Naive thymus-derived CD8-positive, alpha-beta T cell (primary cell): ENCODE measurements at places on chromosomes 1 and 21.

DNA sequence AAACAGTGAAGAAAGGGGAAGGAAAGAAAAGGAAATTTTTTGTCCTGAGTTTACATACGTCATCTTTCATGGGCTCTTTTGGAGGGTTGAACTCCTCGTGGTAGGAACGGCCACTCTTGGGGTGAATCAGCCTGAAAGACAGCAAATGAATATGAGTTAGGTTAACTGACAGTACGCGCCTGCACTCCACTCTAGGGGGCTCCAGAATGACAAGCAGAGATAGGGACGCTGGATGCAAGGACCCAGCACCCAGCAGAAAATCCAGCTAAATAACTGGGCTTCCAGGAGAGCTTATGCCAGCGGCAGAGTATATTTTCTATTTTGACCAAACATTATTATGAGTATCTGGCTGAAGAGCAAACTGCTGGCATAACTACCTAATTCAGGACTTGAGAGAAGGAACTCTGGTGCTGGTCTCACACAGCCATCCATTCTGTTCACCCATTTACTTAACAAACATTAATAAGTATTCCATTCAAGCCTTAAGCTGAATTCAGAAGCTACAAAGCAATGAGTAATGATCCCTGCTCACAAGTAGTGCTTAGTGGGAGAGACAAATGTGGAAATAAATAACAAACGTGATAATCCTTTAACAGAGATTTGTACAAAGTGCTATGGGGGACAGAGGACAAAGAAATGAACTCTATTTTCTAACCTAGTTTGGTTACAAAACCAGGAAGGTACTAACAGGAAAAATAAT is 22.1 kb downstream of the AK2 start:
- DNase-seq = no peak

DNA sequence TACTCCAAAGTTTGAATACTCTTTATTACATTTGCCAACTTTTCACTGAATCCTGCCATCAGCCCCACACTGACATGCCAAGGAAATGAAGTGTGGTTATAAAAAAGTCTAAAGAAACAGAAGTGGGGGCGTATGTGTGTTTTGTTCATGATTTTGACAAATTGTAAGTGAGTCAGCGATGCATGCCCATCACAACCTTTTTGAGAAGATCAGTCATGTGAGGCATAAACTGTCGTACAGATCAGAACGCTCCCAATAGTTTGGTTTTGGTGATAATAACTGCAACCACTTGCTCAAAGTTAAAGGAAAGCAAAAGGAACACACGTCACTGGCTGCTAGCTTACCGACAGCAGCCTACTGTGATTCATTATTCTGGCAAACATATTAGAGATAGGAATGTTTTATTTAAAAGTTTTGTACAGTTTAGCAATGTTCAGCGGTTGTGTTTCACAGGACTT is 95.6 kb downstream of the RGS2 start:
- no peak for DNase-seq

GRCh38 chr21:42117229-42117966 is 46.3 kb downstream of the UMODL1 start:
- DNase-seq = peak; percentile 78

DNA sequence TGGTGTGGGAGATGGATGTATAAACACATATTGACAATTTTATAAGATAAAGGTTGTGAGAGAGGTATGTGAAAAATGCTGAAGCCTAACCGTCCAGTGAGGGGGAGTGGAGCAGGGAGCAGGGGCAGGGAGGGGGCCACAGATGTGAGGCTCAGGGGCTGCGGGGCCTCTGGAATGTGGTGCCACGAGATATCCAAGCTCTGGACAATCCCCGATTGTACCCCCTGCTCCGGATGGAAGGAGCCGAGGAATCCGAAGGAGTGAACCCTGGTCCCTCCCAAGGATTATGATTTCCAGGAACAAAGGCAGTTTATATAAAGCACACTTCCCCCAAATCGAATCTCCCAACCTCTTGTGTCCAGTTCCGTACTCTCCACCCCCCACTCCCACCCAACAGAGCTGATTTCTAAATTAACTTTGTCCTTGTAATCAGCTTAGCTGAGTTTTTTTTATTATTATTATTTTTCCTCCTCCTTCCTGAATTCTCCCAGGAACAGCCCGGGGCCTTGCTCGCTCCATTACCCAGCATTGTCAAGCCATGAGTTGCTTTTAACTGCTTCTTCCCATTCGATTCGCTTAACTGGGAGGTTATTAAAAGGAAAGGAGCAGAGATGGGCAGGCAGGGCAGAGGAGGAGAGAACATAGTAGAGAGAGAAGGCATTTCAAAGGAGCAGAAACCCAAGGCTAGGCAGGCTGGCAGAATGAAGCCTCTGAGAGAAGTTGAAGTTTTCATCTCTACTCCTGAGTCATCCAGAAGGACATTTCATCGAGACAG is 9.4 kb downstream of the KIRREL1 start:
- no peak for DNase-seq

- no peak for DNase-seq
These were observed 48.7 kb upstream of the DMRTA2 start for GRCh38 chr1:50471967-50472366.

DNA sequence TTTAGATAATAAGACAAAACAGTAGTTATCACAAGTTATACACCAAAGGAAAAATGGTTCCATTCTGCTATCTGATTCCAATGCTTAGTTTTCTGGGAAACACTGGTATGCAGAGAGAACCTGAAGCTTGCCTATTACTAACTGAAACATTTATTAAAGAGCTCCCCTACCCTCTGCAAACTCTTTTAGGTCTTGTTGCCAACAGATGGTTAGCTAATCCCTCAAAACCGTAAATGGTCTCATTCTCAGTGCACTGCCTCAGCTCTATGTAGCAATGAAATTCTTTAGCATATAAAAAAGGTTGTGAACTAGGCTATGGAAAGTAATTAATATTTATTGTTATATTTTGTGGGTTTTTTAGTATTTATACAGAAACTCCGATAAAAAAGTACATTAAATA is 20.4 kb downstream of the C21orf91 start:
- no peak for DNase-seq

DNA sequence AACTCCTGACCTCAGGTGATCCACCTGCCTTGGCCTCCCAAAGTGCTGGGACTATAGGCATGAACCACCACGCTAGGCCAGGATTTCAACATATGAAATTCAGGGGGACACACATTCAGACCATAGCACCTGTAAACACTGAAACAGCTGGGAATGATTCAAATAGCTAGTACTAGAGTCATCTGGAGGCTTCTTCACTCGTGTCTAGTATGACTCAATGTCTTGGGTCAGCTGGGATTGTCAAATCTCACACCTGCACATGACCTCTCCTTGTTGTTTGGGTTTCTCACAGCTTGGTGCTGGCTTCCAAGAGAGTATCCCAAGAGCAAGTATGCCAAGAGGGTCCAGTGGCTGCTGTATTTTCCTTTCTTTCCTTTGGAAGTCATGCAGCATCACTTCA is 75.1 kb downstream of the PGM1 start:
- DNase-seq = no peak

GRCh38 chr1:65539266-65540131 is 119.0 kb downstream of the LEPR start:
- no peak for DNase-seq

DNA sequence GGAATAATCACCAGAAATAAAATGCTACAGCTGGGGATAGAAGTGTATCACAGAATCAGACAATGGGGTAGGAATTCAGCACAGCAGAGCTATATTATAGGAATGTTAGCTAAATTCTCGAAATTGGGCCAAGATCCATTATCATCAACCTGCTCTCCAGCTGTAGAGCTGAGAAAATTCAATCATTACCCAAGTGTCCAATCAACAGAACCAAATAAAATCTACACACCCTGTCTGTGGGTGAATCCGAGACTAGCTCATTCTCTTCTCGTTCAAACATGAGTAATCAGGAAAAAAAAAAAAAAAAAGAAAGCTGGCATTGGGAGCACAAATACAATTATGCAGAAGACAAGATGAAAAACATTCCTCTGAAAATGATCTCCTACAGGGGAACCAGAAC is 119.2 kb downstream of the CDC7 start:
- DNase-seq = no peak

DNA sequence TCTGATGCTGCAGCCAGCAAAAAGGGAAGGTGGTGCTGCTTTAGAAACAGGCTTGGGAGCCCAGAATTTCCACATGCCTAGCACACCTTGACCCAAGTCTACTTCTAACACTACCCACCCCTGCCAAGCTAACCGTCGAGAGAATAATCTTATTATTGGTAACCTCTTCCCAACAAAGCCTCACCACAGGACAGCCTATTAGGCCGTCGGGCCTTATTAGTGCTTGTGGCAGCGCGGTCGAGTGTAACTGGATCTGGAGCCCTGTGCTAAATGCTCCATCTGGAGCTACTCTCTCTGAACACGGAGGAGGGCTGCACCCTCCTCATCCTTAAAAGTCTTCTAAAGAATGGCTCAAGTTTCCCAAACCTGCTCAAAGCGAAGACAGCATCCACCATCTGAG is 165.5 kb upstream of the NFIA start:
- no peak for DNase-seq

DNA sequence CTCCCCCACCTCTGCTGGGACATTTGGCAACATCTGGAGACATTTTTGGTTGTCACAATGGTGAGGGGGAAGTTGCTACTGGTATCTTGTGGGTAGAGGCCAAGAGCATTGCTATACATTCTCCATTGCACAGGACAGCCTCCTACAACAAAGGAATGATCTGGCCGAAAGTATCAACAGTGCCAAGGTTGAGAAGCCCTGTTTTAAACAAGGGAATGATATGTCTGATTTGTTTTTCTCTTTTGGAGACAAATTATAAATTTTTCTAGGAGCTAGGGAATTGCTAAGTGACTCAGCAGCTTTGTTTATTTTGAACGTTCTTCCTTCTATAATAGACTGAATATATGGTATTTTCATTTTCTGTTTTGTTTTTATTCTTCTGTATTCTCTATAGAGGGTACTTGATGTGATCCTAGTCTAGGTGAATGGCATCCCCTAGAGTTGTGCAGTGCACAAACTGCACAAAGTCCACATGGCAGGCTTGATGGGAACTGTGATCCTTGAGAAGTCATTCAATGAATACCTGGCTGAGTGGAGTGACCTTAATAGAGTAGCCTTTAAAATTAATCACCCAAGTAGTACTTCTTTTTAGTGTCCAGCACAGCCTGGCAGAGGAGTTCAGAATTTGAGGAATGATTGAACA is 288.6 kb upstream of the USP24 start:
- DNase-seq = no peak

GRCh38 chr1:110094931-110095654 is 17.1 kb upstream of the UBL4B start:
- no peak for DNase-seq

DNA sequence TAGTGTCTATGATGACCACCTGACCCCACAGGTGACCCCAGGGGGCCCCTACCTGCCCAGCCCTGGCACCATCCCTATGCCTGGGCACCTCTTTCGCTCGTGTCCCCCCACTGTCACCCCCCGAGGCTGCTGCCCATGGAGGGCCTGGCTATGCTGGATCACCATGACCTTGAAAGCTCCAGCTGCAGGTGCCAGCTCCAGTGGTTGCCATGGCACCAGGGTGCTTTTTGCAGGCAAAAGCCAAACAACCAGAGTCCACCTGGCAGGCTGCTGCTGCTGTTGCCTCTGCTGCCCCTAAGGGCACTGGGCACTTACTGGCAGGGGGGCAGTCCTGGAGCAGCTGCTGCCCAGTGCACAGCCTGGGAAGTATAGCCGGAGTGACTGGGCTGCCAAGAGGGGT is 21.7 kb downstream of the ETNK2 start:
- DNase-seq = no peak

DNA sequence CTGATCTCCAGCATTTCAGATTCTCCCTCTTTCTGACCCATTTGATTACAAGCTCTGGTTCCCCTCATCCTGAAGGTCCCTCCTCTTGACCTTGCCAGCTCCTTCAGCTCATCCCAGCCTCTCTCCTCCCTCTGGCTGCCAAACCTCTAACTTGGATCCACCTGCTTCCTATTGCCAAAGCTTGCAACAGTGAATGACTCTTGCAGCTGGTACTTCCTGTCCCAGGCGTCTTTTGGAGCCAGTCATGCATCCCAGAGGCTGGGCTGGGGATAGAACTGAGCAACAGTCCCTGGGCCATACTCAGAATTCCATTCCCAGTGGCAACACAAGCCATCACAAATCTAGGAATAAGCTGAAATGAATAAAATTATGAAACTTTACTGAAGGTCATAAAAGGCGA is 27.7 kb upstream of the SPOCD1 start:
- no peak for DNase-seq

DNA sequence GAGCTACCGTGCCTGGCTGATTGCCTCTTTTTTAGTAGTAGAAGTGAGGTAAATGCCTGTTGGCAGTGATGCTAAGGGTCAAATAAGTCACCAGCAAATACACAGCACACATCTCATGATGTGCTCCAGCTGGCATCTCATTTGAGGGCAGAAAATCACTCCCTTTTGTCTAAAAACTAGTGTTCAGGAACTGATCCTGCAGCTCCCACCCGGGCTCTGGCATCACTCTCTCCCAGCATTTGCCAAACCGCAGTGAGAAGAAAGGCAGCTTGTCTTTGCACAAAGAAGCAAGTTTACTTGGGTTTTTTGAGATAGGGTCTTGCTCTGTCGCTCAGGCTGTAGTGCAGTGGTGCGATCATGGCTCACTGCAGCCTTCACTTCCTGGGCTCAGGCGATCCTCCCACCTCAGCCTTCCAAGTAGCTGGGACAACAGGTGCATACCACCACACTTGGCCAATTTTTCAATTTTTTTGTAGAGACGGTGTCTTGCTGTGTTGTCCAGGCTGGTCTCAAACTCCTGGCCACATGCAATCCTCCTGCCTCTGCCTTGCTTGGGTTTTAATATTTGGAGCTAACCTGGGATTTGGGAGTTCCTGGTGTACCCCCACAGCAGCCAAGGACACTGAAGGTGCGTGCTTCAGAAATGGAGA is 4.1 kb downstream of the RBP7 start:
- DNase-seq = no peak

- DNase-seq = no peak
These were observed 646 bp upstream of the RRP15 start for GRCh38 chr1:218284377-218284916.

- no peak for DNase-seq
These were observed 70.9 kb upstream of the EDEM3 start for GRCh38 chr1:184825571-184825970.

- no peak for DNase-seq
These were observed 107.2 kb upstream of the WNT4 start for GRCh38 chr1:22249928-22250680.

GRCh38 chr1:156383023-156383422 is 14.0 kb downstream of the RHBG start:
- peak; percentile 47 for DNase-seq

GRCh38 chr1:203640723-203641502 is 14.3 kb downstream of the ATP2B4 start:
- DNase-seq = no peak

GRCh38 chr21:27082431-27083010 is 115.6 kb upstream of the ADAMTS5 start:
- DNase-seq = no peak
